Esophagus muscularis mucosa (tissue), 4 donors: ENCODE measurements at places on chromosomes 7 and 10. TPM values are rescaled to one million over a fixed set of nuclear protein-coding genes. Genes with fewer than 3 reads are reported as not detected.

The ENTPD1 gene
- total RNA-seq: 30.3 TPM

The CYP2C9 gene
- not detected for total RNA-seq

The COL1A2 gene
- total RNA-seq: 697 TPM

DNA sequence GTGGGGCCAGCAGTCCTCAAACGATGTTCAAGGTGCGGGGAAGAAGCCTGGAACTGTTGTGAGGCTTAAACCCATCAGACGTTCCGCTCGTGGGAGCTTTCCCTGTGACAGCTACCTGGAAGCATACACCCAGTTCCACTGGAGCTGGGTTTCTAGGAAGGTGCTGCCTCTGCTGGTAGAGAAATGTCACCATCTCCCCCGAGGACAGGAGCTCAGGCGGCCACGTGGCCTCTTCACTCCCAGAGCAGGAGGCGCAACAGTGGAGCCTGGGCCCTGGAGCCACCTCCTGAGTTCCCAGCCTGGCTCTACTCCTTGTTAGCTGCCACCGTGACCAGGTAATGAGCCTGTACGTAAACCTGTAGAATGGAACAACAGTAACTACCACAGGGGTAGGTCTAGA, 156.1 kb downstream of the ADARB2 start:
- DNase-seq: no peak

GRCh38 chr10:3400348-3400747, 227.8 kb upstream of the PITRM1 start:
- DNase-seq: no peak

- no peak for DNase-seq
These were observed 250.9 kb upstream of the SORCS1 start for GRCh38 chr10:107415446-107415845.

- DNase-seq: no peak
These were observed 529.1 kb downstream of the TCERG1L start for GRCh38 chr10:130782467-130782866.

DNA sequence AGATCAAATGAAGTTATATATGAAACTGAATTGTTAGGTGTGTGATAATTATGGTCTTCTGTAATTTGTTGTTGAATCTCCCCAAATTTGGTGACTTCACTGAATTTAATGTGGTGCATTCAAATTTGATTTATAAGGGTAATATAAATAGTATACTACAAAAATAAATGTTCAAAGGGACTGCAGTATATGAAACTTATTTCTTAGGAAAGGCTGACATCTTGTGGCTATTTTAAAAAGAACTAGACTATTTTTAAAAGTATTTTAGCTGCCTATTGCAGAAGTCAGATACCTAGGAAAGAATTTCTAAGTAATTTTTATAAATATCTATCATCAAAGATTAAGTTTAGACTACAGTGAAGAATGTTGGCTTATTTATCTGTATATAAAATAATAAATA, 36.6 kb downstream of the ATRNL1 start:
- no peak for DNase-seq

DNA sequence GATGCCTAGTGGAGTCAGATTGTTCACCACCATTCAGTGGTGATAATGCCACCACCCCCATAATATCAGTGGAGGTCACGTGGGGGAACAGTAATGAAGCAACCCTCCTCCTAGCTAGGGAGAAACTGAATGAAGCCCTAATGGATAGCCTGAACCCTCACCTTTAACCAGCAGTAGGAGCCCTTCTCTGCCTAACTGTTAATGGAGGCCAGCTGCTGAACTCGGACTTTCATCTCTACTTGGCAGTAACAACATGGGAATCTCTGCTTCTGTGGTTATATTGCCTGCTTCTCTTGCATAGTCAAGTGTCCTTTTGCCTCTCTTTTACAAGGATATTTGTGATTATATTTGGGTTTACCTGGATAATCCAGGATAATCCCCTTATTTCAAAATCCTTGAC, 1097.9 kb downstream of the REEP3 start:
- DNase-seq: no peak

GRCh38 chr7:7834761-7835160, 116.4 kb upstream of the RPA3 start:
- no peak for DNase-seq

GRCh38 chr7:12090757-12091221, 120.3 kb upstream of the TMEM106B start:
- DNase-seq: no peak

- DNase-seq: no peak
These were observed 474.9 kb downstream of the PTPRN2 start for GRCh38 chr7:158112571-158113320.
